Mesenchymal stem cell (in vitro differentiated cells and primary cell): ENCODE measurements at places on chromosomes 11 and 22.

DNA sequence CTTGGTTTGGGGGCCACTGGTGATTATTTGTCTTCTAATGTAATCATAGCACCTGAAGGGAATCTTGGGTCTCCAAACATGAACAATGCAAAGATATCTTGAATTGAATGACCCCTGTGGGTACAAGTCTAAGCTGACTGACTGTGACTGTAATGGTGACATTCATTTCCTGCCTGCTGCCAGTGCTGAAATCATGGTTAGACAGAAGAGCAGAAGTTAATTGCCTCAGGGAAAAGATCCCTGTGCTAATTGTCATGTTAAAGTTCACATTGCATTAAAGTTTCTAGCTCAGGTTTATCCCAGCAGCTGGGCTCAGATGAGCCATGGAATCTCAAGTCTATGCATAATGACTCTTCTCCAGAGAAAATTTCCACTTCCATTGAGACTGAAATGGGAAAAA is 772.0 kb downstream of the ETS1 start:
- DNase-seq = no peak
- no peak overlapping the region for H3K4me3 ChIP-seq
- no peaks in the 10 kb centered on the region for H3K27me3 ChIP-seq

DNA sequence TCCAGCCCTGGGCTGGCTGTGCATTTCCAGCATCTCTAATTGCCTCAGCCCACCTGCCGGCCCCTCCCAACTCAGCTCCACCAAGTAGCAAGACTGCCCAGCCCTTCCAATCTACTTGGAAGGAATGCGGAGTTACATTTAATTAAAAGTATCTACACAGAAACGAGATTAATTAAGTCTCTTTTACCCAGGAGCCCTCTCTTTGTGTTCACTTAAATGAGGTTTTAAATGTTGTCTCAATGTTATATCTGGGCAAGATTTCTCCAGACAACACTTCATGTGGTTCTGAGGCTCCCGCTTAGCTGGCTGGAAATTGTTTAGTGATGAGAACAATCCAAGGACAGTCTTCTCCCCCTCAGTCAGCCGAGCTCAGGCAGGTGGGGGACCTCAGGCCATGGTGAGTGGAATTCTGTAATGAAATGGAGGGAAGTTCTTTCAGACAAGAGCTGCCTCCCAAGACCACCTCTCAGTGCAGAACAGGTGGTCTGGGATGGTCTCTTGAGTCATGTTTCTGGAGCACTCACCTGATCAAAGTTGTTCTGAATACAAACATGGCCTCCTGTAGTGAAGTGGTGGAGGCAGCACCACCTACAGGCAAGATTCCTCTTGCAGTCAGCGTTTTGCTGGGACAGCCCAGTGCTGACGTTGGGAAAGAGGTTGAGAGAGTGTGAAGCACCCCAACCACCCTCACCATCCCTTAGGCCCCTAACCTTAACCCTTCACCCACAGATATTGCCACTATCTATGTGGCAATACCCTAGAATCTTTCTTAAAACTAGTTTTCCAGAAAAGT is 371.6 kb downstream of the CADM1 start:
- peaks cover 4% of the 10 kb centered on the region for H3K27me3 ChIP-seq
- peaks cover 5% of the 10 kb centered on the region for H3K4me1 ChIP-seq
- no peak for DNase-seq

GRCh38 chr11:91421641-91422040 is 803.0 kb upstream of the FAT3 start:
- no peak overlapping the region for H3K27ac ChIP-seq
- no peaks in the 10 kb centered on the region for H3K36me3 ChIP-seq
- H3K4me1 ChIP-seq = no peaks in the 10 kb centered on the region
- H3K27me3 ChIP-seq = no peaks in the 10 kb centered on the region

GRCh38 chr11:122661182-122661945 is 5.8 kb downstream of the UBASH3B start:
- peak; percentile 63 for DNase-seq
- peak overlapping the region; percentile 84 for H3K27ac ChIP-seq
- no peak overlapping the region for H3K4me3 ChIP-seq

DNA sequence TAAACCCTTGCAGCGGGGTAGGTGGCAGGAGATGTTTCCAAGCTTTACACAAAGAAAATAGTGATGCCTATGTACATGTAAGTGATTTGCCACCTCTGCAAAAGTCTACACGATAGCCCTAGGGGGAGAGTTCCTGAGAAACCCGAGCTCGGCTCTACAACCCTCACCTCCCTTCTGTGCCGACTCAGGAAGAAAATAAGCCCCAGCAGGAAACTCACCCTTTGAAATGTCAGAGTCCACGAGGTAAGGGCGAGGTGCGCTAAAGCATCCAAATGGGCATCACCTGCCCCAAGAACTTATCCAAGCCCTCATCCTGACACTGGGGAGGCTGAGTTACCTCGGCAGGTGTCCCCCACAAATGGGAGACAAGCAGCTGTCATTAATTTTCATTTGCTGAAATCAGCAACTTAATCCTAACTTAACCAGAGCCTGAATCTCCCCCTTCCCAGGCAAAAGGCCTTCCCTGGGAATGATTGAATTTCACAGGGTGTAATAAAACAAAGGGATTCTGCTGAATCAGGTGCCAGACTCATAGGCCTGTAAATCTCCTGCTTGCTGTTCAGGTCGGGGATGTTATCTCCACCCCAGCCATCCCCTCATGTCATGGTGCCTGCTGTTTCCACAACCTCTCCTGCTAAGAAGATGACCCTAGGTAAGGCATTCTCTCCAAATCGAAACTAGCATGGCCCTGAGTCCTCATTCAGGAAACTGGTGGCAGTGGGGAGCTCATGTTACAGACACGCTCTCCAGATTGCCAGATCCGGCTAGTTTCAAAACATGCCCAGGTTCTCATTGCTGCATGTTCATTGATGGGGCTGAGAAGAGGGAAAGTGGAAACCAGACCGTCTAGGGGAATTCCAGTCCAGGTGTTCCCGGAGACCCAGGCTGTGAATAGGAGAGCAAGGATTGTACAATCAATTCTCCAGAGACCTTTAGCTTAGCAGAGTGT is 105.3 kb upstream of the KIRREL3 start:
- no peak overlapping the region for H3K4me3 ChIP-seq
- DNase-seq = no peak
- no peaks in the 10 kb centered on the region for H3K36me3 ChIP-seq
- no peaks in the 10 kb centered on the region for H3K4me1 ChIP-seq
- H3K27ac ChIP-seq = no peak overlapping the region
